Tibial artery (tissue), 4 donors: ENCODE measurements at places on chromosomes 2 and 18.

GRCh38 chr2:23904692-23905091, 22.2 kb downstream of the ATAD2B start:
- H3K36me3 ChIP-seq: no peaks in the 10 kb centered on the region
- H3K4me1 ChIP-seq: peaks cover 24% of the 10 kb centered on the region
- H3K27ac ChIP-seq: no peak overlapping the region
- H3K4me3 ChIP-seq: no peak overlapping the region
- no peaks in the 10 kb centered on the region for H3K27me3 ChIP-seq
- DNase-seq: no peak

DNA sequence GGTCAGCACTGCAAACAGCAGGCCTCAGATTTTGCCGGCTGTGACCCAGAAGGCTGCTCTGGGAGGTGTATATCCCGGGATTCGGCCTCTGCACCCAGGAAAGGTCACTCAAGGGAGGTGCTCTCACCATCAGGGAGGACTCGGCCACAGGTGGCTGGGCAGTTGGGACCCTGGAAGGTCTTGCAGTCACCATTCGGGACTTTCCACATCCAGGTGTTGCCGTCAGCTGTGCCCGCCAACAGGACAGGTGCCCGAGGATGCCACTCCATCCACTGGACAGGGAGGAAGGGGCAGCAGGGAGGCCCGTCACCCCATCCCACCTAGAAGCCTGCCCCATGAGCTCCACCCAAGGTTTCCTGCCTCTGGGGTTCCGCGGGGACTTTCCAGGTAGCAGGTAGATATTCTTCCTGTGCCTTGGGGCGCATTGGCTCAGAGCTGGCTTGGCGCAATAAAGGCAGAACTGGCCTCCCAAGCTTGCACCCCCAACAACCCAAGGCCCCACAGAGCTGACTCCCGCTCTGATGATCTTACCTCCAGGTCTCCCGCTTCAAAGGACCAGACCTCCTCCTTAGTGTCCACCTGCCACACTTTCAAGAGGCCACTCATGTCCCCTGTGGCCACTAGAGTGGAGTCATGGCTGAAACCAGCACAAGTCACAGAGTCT, 3.5 kb downstream of the AAMP start:
- H3K4me1 ChIP-seq: peaks cover 25% of the 10 kb centered on the region
- H3K4me3 ChIP-seq: no peak overlapping the region
- peaks cover 30% of the 10 kb centered on the region for H3K36me3 ChIP-seq
- H3K27ac ChIP-seq: no peak overlapping the region
- DNase-seq: peak; percentile 63

DNA sequence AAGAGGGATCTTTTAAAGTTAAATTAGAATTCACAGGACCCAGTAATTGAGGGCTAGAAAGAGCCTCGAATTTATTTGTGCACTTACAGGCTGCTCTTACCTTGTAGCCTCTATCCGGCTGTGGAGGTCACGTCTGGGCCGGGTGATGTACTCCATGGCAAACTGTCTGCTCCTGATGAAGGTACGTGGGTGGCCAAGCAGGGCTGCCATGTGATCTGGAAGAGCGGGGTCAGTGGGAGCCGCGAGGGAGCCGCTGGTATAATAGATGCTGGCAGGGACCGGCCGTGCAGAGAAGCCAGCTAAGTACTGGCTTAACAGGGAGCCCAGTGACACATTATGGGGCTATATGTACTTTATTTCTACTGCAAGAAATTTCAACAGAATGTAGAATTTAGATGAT, 59.2 kb downstream of the ADI1 start:
- H3K4me1 ChIP-seq: no peaks in the 10 kb centered on the region
- H3K4me3 ChIP-seq: no peak overlapping the region
- H3K27me3 ChIP-seq: no peaks in the 10 kb centered on the region
- DNase-seq: no peak
- H3K27ac ChIP-seq: no peak overlapping the region
- peaks cover 15% of the 10 kb centered on the region for H3K36me3 ChIP-seq

DNA sequence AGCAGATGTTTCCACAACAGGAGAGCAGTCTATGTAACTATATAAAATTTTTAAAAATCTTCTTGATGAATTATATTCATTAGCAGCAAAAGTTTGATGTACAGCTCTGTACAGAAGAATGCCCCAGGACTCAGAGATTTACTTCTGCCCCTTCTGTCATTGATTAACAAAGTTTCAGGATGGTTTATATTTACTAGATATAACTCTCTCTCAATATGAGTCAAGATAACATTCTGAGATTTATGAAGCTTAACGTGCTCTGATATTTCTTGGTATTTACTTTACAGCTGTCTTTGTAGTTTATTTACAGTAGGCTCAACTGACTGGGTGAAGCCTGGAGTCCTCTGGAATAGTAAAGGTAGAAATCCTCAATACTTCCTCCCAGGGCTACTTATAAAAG, 93.6 kb upstream of the HNMT start:
- no peak overlapping the region for H3K27ac ChIP-seq
- no peaks in the 10 kb centered on the region for H3K36me3 ChIP-seq
- no peak overlapping the region for H3K4me3 ChIP-seq
- DNase-seq: no peak
- H3K27me3 ChIP-seq: no peaks in the 10 kb centered on the region

DNA sequence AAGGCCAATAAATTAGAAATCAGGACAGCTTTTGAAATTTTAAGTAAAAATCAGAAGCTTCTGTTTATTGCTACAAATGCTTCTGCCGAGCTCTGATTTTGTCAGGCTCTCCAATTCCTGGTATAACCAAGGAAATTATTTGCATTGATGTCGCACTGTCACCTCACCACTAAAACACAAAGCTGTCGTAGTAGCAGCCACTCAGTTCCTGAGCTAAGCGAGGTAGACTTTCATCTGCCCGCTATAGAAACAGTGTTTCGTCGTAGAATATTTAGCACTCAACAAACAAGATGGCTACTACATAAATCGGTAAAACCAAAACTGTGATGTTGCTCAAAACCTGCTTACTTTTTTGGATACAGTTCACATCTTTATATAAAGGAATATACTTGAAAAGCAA, 141.3 kb upstream of the FOSL2 start:
- H3K4me3 ChIP-seq: no peak overlapping the region
- H3K4me1 ChIP-seq: no peaks in the 10 kb centered on the region
- no peaks in the 10 kb centered on the region for H3K27me3 ChIP-seq
- no peak overlapping the region for H3K27ac ChIP-seq
- no peak for DNase-seq

DNA sequence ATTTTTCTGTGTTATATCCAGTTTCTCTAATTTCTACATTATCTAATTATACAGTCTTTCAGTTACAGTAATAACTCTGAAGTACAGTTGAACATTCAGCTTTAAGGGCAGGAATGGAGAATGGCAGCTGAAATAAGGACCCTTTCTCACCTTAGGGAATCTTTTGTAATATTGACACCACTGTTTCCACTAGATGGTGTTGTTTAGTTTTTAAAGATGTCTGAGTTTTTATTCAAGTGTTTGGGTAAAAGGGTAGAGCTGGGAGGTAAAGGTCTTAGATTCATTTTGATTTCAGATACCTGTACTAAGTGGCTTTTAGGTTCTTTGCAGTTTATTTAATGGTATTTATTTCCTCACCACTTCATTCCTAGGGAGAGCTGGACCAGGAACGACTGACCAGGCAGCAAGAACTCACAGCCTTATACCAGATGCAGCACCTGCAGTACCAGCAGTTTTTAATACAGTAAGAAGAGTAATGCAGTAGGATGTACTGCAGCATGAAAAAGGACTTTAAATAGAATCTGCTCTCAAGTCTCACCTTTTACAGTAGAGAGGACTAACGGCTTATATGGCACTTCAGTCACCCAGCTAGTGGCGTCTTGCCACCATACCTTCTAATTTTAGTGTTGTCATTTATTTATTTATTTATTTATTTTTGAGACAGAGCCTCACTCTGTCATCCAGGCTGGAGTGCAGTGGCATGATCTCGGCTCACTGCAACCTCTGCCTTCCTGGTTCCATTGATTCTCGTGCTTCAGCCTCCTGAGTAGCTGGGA, 33.2 kb upstream of the KCNJ13 start:
- peaks cover 79% of the 10 kb centered on the region for H3K36me3 ChIP-seq
- H3K4me3 ChIP-seq: no peak overlapping the region
- H3K4me1 ChIP-seq: no peaks in the 10 kb centered on the region
- no peak for DNase-seq
- H3K27me3 ChIP-seq: no peaks in the 10 kb centered on the region

DNA sequence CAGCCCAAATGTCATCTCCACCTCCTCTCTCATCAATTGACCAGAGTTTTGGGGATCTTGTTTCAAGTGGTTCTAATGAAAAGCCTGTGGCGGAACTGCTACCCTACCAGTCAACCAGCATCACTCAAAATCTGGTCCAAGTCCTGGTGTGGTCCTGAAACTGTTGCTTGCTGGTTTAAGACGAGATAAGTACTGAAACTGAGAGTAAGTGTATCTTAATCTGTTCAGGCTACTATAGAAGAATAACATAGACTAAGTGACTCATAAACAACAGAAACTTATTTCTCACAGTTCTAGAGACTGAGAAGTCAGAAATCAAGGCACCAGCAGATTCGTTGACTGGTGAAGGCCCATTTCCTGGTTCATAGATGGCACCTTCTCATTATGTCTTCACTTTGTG, 879 bp upstream of the GALNT5 start:
- H3K4me3 ChIP-seq: no peak overlapping the region
- no peaks in the 10 kb centered on the region for H3K27me3 ChIP-seq
- no peak overlapping the region for H3K27ac ChIP-seq

DNA sequence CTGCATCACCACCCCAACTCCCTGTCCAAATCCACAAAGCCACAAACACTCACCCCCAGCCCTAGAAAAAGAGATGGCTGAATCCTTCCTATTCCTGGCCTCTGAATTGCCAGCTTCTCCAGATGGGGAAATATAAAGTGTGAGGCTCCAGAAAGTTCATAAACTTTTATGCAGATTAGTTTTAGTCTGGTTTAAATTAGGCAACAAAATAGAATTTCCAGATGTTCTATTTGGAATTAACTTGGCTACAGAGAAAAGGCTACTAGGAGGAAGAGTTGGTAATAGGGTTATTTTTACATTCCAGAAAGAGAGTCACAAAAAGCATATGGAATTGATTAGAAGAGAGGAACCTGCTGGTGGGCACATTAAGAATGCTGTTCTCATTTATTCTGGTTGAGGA, 56.0 kb downstream of the EN1 start:
- no peaks in the 10 kb centered on the region for H3K36me3 ChIP-seq
- no peak overlapping the region for H3K4me3 ChIP-seq
- no peak overlapping the region for H3K27ac ChIP-seq
- H3K27me3 ChIP-seq: no peaks in the 10 kb centered on the region
- peaks cover 5% of the 10 kb centered on the region for H3K4me1 ChIP-seq
- DNase-seq: no peak

DNA sequence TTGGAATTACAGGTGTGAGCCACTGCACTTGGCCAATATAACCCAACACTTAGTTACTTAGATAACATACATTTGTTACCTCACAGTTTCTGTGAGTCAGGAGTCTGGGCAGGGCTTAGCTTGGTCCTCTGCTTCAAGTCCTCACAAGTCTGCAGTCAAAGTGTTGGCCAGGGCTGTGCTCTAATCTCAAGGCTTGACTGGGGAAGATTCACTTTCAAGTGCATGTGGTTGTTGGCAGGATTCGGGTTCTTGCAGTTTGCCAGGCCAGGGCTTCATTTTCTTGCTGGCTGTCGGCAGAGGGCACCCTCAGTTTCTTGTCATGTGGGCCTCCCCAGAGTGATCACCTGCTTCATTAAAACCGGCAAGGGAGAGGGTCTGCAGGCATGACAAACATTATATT, 103.7 kb downstream of the SLC4A3 start:
- no peak for DNase-seq
- no peak overlapping the region for H3K27ac ChIP-seq
- no peaks in the 10 kb centered on the region for H3K36me3 ChIP-seq
- H3K4me3 ChIP-seq: no peak overlapping the region

DNA sequence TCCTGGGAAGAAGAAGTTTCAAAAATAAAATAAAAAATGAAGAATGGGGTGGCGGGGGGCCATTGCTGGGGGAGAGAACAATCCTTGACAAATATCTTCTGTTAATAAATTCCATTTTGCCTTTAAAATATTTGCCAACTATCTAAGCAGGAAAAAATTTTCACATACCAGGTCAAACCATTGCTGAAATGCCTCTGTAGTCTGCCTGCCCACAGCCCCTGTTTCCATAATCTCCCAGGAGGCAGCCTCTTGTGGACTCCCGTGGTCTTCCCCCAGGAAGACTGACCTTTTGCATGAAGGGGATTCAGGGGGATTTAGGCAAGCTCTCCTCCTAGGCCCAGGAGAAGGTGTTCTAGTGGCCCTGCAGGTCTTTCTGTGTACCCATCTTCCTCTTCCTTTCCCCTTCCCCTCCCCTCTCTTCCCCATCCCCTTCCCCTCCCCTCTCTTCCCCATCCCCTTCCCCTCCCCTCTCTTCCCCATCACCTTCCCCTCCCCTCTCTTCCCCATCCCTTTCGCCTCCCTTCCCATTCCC, 61.0 kb downstream of the RPL37A start:
- peak overlapping the region; percentile 82 for H3K27ac ChIP-seq
- no peak overlapping the region for H3K4me3 ChIP-seq
- no peaks in the 10 kb centered on the region for H3K27me3 ChIP-seq
- DNase-seq: no peak
- H3K36me3 ChIP-seq: no peaks in the 10 kb centered on the region

DNA sequence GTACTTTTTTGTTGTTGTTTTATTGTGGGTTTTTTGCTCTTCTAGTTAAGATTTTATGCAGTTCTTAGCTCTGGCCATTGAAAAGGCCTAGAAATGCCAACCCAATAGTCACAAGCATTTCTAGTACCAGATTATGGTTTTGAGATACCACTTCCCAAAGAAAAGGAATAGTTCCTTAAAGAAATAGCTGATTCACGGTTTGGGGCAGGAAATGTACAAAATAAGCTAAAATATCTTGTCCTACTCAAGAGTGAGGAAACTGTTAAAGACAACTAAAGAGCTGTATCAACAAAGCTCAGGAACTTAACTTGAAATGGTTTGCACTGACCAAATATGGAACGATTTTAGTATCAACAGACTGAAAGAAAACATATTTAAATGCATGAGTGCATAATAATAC, 35.4 kb downstream of the PGAP1 start:
- H3K4me1 ChIP-seq: no peaks in the 10 kb centered on the region
- no peak for DNase-seq
- peaks cover 23% of the 10 kb centered on the region for H3K36me3 ChIP-seq
- H3K27ac ChIP-seq: no peak overlapping the region
- no peak overlapping the region for H3K4me3 ChIP-seq

DNA sequence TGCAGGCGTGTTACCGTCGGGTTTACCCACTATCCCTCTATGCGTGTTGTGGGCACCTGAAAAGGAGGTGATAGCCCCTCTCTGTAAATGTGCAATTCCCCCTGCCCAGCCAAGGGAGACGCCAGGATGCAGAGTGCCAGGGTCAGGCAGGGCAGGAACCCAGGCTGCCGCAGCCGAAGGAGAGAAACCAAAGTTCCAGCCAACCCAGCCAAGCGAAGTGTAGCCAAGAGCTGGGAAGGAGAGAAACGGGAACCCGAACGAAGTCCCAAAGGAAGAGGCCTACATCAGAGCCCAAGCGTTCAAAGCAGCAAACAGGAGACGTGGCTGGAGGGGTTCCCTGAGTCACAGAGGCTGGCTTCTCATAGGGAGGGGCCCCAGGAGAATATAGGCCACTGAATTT, 24.2 kb upstream of the SPR start:
- H3K27me3 ChIP-seq: no peaks in the 10 kb centered on the region
- no peak for DNase-seq
- no peaks in the 10 kb centered on the region for H3K4me1 ChIP-seq
- H3K27ac ChIP-seq: no peak overlapping the region
- no peaks in the 10 kb centered on the region for H3K36me3 ChIP-seq
- H3K4me3 ChIP-seq: peak overlapping the region; percentile 26
